ENCODE measurements at places on chromosomes 5 and 9.
A peak's percentile ranks its signal among the peaks of the same experiment; 100 is the strongest.

GRCh38 chr5:129830288-129830687 lies 74.0 kb upstream of the CHSY3 start:
- no peak for DNase-seq

DNA sequence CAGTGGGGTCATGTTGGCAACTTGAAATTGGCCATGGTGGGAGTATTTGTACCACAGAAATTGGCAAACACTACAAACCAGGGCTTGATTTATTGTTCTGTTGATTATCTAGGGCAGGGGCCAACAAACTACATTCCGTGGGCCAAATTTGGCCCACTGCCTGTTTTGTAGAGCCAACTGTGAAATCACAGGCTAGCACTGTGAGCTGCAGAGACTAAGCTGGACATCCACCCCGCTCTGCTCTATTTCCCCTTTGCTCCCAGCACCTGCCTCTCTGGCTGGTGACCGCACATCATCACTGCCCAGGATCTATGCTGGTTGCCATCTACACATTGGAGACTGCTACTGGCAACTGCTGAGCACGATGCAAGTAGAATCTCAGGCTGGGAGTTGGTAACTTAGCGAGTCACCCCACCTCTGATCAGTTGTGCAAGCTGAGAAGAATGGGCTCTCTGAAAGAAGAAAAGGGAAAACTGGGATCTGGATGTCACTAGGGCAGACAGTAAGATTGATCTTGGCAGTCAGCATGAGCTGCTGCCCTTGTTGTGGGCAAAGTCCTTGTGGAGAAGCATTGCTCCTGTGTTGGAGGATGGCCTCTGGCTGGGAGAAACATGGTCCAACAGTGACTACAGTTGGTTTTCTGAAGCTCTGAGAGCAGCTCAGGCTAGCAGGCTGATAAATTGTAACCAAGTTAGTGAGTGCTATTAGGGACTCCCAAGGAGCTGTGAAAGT lies 144.7 kb upstream of the RAD23B start:
- no peak for DNase-seq

GRCh38 chr9:120432600-120432999 lies 147.4 kb downstream of the CDK5RAP2 start:
- DNase-seq = no peak

GRCh38 chr9:127053960-127054359 lies 68.5 kb downstream of the ANGPTL2 start:
- no peak for DNase-seq

DNA sequence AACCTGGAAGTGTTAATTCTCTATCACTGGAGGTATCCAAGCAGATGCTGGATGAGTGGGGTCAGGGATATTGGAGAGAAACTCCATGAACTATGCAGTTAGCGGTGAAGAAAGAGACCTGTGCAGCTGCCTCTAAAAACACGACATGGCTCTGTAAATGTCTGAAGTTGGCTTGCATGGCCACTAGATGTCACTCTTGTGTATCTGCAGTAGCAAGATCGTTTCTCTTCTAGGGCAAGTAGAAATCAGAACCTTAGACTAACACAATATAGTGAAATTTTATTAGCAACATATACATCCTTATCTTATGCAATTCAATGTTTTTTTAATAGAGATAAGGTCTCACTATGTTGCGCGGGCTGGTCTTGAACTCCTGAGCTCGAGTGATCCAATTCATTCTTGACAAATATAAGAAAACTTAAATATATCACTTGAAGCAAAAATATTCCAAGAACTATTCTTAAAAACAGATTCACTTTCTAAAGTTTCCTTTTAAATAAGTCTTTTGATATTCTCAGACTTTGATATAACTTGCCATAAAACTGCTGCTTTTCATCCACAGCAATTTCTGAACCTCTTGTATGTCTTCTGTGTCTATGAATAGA lies 2.9 kb downstream of the OR2S2 start:
- no peak for DNase-seq

DNA sequence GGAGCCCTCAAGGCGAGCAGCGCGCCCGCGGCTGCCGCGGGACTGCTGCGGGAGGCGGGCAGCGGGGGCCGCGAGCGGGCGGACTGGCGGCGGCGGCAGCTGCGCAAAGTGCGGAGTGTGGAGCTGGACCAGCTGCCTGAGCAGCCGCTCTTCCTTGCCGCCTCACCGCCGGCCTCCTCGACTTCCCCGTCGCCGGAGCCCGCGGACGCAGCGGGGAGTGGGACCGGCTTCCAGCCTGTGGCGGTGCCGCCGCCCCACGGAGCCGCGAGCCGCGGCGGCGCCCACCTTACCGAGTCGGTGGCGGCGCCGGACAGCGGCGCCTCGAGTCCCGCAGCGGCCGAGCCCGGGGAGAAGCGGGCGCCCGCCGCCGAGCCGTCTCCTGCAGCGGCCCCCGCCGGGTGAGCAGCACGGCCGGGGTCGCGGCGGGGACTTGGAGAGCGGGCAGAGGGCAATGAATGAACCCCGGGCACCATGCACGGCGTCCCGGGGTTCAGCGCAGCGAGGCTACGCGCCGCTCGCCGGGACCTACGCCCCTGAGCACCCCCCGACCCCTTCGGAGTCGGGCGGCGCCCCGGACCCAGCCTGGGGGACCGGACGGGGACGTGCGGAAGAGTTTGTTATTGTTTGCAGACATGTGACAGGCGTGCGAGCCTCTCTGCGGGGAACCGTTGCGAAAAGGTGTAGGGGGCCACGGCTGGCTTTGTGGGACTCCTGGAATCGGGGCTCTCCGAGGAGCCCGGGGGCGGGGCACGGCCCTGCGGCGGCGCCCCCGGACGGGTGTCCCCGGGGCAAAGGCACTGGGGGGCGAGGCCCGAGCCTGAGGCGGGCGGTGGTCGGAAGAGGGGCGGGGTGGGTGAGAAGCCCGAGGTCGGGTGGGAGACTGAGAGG lies 553 bp downstream of the MAP3K1 start:
- peak; percentile 64 for DNase-seq

GRCh38 chr5:81044868-81045267 lies 84.7 kb downstream of the RASGRF2 start:
- DNase-seq = no peak

DNA sequence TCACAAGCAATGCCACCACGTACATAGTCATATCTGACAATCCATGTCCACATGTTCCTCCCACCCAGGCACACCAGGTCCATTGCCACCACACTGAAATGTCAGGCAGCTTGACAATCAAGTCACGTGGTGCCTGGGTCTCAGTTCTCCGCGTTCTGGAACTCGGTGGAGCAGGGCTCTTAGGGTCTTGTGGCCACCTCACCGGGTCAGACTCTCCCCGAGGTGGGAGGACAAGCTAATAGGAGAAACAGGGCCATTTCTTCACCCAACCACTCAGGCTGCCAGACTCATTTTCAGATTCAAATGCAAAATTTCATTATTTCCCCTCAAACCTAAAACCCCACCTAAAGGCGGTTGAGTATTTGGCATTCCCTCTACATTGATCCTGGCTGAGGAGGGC lies 200.5 kb upstream of the GAS1 start:
- peak; percentile 58 for DNase-seq

DNA sequence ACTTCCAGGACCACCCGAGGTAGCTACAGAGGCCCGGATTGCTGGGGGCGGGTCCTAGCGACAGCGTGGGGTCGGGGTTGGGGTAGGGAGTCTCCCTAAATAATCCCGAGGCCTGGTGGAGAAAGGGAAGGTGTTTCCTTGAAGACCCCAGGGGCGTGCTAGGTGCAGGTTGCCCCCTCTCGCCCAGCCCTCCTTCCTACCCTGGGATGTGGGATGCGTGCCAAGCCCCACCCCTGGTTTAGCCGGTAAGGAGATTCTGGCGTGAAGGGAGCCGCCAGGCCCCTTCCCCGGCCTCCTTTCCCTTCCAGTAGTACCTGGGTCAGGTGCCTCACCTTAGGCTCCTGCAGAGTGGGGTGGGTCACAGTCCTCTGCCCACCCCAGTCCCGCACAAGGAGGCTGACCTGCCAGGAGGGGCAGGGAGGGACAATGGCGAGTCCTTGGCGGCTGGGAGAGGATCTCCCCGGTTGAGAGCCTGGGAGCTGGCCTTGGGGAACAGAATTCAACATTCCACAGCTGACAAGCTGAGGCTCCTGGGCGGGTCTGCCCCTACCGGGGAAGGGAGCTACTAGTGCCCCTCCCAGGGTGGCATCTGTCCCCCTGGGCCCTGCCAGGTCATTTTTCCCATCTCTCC lies 674 bp downstream of the TSPAN17 start:
- peak; percentile 84 for DNase-seq

- DNase-seq = no peak
Observed at GRCh38 chr5:179192185-179192890, 132.2 kb downstream of the ZNF354C start.

DNA sequence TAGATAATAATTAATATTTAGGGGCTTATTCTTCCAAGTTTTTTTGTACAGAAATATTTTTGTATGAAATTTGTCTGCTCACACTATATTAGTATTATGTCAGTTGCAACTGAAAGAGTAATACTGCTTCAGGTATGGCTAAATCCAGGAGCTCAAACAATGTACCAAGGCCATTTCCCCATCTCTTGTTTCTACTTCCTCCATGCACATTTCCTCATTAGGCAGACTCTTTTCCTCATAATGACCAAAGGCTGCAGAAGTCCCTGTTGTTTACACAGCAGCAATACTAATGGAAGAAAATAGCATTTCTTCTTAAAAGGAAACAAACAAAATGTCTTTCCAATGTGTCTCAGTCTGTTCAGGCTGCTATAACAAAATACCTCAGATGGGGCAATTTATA lies 9.2 kb upstream of the OTULINL start:
- DNase-seq = no peak

- DNase-seq = no peak
Observed at GRCh38 chr5:35161652-35162273, 68.5 kb downstream of the PRLR start.

- DNase-seq = no peak
Observed at GRCh38 chr5:149550268-149550583, 1.0 kb downstream of the CSNK1A1 start.

GRCh38 chr9:112864982-112865381 lies 25.7 kb downstream of the SLC46A2 start:
- no peak for DNase-seq

DNA sequence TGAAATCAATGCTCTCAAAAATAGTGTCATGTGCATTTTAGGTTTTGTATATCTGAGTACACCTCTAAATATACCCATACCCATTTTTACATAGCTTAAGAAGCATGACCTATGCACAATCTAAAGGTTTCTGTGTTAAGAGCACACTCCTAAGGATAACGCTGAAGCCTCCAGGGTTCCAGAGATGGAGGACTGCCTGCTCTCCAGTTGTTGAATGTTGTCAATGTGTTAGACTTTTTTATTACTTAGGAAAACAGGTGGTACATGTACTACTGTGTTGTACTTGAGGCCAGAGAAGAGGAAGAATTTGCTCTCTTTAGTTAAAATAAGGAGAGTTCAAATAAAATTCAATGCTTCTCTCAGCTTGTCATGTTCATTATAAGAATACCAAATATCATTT lies 141.2 kb downstream of the EMB start:
- no peak for DNase-seq

DNA sequence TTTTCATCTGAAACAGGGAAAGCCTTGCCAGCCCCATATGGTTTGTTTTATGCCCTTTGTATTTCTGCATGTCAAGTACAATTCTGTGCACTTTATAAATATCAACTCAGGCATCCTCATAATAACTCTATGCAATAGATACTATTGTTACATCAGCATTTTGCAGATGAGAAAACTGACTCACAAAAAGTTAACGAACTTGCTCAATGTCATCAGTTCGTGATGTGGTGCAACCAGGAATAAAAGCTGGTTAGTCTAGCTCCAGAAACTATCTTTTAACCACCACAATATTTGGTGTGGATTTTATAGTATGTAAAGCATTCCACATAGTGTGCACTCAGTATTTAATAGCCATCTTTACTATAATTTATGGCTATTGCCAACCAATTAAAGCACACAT lies 134.9 kb downstream of the MRPS30 start:
- no peak for DNase-seq

DNA sequence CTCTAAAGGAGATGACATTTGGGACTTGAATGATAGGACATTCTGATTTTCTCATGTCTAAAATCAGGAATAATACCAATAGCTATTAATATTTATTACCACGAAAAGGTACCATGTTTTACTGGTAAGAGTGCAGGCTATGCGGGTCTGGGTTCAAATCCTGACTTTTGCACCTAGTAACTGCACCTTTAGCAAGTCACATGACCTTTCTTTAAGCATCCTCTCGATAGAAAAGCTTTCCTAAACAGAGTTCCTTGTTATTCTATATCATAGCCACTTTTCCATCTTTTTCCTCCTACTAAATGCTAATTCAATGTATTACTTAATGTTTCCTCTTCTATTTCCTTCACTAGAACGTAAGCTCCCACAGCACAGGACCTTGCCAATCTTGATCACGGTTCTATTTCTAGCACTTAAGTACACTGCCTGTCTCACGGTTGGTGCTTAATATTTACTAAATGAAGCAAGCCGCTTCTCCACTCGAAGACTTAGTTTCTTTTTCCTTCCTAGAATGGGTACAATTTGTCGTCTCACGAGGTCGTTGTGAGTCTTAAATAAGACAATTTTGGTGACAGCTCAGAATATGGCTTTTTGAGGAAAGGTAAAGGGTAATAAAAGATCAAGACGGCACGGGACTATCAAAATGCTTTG lies 816 bp downstream of the RBM18 start:
- DNase-seq = no peak

DNA sequence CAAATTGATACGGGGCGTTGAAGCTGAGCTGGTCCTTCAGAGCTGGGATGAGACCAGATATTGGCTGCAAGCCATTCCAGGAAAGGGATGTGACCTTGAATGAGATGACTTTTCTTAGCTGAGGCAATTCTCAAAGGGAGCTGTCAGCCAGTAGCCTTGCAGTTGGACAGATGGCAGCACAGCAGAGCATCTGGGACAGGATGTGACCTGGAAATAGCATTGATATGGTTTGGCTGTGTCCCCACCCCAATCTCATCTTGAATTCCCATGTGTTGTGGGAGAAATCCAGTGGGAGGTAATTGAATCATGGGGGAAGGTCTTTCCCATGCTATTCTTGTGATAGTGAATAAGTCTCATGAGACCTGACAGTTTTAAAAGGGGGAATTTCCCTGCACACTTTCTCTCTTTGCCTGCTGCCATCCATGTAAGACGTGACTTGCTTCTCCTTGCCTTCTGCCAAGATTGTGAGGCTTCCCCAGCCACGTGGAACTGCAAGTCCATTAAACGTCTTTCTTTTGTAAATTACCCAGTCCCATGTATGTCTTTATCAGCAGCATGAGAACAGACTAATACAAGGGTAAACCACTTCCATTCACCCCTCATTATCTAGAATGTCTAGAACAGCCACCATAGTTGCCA lies 19.8 kb upstream of the MTX3 start:
- no peak for DNase-seq

GRCh38 chr5:172600571-172600970 lies 40.5 kb upstream of the NEURL1B start:
- peak; percentile 47 for DNase-seq

GRCh38 chr9:131887680-131888079 lies 147.8 kb upstream of the RAPGEF1 start:
- no peak for DNase-seq

DNA sequence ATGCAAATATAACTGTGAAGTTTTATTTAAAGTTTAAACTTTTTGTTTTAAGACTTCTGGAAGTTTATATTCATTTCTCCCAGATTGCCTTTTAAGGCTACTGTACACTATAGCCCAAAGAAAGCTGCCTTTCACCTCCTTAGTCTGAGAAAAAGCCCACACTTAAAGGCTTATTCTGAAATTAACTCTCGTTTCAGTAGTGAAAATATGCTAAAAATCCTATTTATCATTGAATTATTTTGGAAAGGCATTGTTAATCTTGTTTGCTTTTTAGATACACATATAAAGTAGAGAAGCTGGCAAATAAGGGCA lies 3.3 kb upstream of the PURA start:
- no peak for DNase-seq

- DNase-seq = no peak
Observed at GRCh38 chr5:150481972-150482406, 25.9 kb upstream of the NDST1 start.

- DNase-seq = no peak
Observed at GRCh38 chr5:77394064-77394715, 97.9 kb downstream of the WDR41 start.

All from sciatic nerve (tissue), 2 donors.